ENCODE measurements at places on chromosomes 7 and 10.

- no peak for DNase-seq
Observed at GRCh38 chr7:137354396-137354795, 10.9 kb upstream of the PTN start.

DNA sequence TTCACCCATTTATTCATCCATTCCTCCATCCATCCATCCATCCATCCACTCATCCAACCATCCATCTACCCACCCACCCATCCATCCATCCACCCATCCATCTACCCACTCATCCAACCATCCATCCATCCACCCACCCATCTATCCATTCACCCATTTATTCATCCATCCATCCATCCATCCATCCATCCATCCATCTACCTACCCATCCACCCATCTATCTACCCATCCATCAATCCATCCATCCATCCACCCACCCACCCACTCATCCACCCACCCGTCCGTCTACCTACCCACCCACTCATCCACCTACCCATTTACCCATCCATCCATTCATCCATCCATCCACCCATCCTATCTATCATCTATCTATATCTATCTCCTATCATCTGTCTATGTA is 169.4 kb upstream of the SHH start:
- no peak for DNase-seq

DNA sequence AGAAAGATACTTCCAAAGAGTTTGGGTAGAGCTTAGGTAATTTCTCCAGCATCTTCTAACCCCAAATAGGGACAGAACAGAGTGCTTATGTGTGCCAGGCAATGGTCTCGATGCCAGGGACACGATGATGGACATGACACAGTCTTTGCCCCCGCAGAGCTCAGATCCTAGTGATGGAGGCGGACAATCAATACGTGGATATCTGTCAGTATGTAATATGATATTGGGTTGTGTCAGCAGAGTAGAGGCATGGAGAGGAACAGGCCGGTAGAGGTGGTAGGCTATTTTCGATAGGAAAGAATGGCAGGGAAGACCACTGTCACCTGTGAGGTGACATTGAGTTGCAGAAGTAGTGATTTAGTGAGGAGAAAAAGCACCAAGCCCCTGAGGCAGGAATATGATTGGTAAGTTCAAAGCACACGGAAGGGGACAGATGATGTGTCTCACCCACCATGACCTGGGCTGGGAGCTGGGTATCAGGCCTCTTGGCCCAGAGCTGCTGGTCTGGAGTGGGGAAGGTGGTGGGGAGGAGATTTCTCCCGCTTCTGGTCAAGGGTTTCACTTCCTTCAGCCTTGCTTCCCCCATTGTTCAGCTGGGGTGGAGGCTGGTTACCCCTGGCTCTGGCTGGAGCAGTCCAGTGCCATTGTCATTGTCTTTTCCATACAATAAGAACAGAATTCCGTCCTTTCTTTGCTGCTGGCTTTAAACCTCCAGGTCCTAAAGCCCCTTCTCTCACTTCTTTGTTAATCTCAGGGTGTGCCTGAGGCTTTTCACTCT is 36.0 kb upstream of the SRGN start:
- DNase-seq: no peak

GRCh38 chr10:123800289-123800688 is 91.3 kb downstream of the CPXM2 start:
- DNase-seq: no peak

GRCh38 chr10:124011464-124011863 is 81.9 kb downstream of the CHST15 start:
- no peak for DNase-seq

GRCh38 chr7:218316-218715 is 25.9 kb downstream of the FAM20C start:
- DNase-seq: no peak

DNA sequence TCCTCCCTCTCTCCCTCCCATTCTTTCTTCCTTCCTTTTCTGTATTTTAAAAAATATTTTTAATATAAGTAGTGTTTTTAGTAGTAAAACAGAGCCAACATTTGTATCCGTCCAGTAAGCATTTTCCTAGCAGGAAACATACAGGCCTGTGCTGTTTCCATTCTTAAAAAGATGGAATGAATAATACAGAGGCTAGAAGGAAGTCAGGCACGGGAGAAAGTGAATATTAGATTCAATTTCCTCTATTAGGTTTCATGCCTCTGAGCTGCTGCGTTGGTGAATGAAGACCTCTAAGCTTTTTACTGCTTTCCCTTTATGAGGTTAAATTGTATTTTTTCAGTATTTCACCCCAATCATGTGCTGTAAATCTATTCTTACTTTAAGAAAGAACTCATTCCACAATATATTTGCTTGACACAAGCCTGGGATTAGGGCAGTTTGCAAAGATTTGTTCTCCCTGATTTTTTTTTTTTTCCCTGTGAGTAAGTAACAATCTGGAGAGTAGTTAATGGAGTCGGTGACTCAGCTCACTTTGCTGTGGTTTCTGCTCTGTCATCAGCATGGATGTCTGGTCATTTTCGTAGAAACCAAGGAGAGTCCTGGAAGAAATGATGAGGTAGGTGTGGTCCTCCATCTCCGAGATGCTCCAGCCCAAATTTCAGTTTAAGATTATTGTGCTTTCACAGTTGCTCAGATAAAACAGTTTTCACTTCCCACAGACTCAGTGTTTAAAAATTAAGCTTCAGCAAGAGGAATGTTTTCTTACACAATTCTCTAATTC is 76.1 kb upstream of the PITRM1 start:
- no peak for DNase-seq

DNA sequence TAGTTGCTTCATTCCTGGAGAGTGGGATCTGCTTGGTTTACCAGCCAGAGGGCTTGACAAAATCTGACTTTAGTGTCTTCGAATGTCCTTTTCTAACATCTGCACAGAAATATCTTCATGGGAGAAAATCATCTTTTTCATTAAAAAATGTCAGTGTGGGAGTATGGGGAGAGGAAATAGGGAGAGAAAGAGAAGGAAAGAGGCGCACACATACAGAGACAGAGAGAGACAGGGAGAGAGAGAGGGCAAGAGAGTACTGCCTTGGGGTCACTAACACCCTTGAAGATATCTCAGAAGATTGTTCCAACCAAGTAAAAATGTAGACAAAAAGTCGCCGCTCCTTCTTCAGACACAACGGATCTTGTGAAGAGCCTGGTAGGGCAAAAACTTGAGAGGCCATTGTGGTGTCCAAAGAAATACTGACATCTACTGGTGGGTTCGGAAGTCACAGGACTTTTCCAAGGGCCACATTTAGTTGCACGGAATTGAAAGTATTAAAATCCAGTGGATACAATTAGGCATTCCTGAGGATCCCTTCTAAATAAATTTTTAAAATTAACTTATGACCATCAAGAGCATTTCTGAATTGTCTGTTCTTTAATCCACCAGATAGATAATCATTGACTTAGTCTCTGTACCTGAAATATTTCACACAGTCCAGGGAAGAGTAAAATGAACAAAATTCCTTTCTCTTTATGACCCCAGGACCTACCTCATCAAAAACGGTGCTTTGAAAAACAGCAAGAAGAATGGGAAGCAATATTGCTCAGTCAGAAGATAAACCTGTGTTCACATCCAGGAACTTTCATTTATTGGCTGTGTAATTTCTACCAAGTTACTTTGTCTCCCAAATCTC is 29.7 kb downstream of the VIM start:
- peak; percentile 17 for DNase-seq

DNA sequence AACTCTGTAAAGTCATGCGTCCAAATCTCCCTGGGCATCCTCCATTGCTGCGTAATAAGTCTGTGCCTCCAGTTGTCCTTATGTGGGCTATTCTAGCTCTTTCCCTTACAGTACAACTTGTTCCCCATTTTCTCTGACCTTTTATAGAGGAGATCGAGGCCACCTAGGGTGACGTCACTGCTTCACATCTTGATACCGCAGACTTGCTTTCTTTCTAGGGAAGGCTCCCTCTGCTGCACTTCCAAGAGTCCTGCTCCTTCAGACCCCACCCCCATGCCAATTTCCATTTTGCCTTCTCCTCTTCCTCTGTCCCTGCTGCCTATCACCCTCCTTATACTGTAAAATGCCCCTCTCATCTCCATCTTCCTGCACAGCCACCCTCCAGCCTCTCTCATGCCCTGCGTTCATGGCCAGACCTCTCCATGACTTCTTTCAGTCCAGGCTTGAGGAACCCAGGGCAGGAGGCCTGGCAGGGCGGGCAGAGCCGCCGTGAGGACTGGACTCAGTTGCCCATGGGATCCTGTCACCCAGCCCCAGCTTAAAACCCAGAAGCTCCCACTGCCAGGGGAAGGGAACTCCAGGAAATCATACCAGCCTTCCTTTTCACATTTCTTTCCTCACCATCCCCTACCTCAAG is 57.5 kb downstream of the CAMK1D start:
- no peak for DNase-seq

GRCh38 chr7:133061357-133061756 is 20.5 kb downstream of the CHCHD3 start:
- no peak for DNase-seq

DNA sequence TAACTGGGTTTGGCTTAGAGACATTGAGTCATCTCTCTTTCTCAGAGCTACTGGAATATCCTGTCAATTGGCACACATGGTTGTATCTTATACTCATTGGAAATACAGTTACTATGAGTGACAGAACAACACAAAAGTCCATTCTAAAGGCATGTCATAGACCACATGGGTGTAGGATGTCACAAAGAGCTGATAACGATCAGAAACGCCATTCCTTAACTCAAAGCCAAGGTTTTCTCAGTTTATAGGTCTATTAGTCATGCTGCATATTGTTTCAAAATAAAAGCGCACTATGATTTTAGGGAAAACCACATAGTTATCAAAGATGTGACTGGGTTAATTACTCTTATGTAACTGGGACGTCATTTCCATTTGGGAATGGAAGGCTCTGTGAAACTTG is 147.2 kb upstream of the FAM171A1 start:
- DNase-seq: no peak

DNA sequence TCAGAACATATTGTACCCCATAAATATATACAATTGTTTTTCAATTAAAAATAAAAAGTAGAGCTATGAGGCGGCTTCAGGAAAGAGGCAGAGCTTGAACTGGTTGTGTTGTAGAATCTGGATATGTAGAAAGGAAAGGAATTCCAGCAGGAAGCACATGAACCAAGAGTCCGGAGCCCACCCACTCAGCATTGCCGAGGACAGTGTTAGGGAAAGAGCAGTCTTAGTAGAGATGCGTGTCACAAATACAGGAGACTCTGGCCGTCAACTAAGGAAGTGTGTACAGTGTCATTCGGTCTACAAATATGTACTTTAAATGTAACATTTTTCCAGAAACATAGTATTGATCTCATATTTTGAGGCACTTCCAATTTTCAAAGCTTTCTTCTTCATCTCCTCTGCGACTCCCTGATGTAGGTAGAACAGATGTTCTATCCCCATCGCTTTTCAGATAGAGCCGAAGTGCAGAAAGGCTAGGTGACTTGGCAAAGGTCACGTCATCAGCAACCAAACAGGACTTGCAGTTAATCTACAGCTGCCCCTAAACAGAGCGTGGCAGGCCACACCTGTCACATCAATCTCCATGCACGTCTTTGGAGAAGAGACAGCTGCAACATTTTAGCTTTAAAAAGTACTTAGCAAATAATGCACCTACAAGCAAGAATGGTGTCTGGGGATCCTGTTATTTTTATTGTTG is 25.3 kb upstream of the GJD4 start:
- DNase-seq: no peak

GRCh38 chr10:121420006-121420405 is 178.2 kb downstream of the FGFR2 start:
- DNase-seq: no peak

- DNase-seq: no peak
Observed at GRCh38 chr7:116797612-116798011, 64.8 kb upstream of the CAPZA2 start.

GRCh38 chr10:46235705-46236545 is 50.9 kb upstream of the ANTXRL start:
- DNase-seq: no peak

GRCh38 chr7:77353407-77353721 is 62.8 kb downstream of the GSAP start:
- DNase-seq: no peak

GRCh38 chr7:81430761-81431160 is 339.1 kb downstream of the HGF start:
- no peak for DNase-seq

DNA sequence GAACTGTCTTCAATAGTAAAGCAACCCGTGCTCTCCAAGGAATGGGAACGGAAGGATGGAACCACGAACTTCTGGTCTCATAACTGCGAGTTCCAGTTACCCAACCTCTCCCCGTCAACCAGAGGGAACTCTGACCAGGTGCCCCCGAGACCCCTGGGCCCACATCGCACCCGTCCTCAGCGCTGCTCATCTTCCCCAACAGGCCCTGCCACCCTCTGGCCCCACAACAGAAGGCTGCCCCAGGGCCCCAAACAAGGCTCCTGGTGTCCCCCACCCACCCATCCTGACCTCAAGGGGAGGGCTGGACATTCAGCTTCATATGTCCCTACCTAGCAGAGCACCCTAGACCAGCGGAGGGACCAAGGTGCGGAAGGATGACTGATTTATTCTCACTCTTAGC is 22.7 kb downstream of the PITRM1 start:
- DNase-seq: no peak

- no peak for DNase-seq
Observed at GRCh38 chr10:105725007-105725406, 1083.9 kb downstream of the SORCS3 start.

GRCh38 chr7:17481118-17481517 is 182.7 kb downstream of the AHR start:
- no peak for DNase-seq

GRCh38 chr7:74092321-74092963 is 8.8 kb downstream of the LIMK1 start:
- no peak for DNase-seq

GRCh38 chr7:141974831-141975230 is 1.3 kb upstream of the TAS2R38 start:
- no peak for DNase-seq

GRCh38 chr7:155865830-155866525 is 53.7 kb upstream of the SHH start:
- DNase-seq: no peak

DNA sequence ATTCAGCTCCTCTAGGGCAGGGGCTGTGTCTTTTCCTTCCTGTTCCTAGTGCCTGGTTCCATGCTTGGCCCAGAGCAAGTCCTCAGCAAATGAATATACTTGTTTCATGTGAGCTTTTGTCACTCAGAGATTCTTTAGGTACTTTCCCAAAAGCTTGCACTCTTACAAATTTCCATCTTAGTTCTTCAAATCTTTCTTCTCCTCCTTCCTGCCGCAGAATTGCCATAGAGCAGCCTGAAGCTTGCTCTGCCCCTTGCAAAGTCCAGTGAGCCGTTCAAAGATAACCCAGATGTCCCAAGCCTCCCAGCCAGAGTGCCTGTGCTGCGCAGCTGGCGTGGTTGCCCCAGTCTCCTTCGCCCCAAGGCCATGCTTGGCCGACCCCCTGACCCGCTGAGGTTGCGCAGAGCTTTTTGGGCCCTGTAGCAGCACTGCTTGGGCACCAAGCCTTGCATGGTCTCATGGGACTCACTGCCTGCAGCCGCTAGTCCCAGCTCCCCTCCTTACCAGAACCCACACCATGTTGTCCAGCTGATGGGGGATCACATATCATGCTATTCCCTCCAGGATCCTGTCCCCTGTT is 20.7 kb downstream of the CHST3 start:
- DNase-seq: no peak

GRCh38 chr10:78876449-78876848 is 192.3 kb upstream of the ZMIZ1 start:
- DNase-seq: no peak
